ENCODE measurements at places on chromosomes 4 and X. TPM values are rescaled to one million over a fixed set of nuclear protein-coding genes. Genes with fewer than 3 reads are reported as not detected.

Gene FRAS1
- 3.1 TPM for total RNA-seq

Gene FAM149A
- 1.1 TPM for total RNA-seq

Gene PDGFC
- total RNA-seq: 1.8 TPM

Gene ARHGAP6
- 0.03 TPM for total RNA-seq

Gene MORC4
- 40.2 TPM for total RNA-seq

Gene PROM1
- not detected for total RNA-seq

Gene NAP1L3
- 0.43 TPM for total RNA-seq

Gene RAB9B
- not detected for total RNA-seq

Gene TMEM154
- 0.07 TPM for total RNA-seq

Gene PLAC8
- 1.3 TPM for total RNA-seq

Gene EGF
- total RNA-seq: 0.13 TPM

Gene PPARGC1A
- total RNA-seq: 0.05 TPM

Gene FAM114A1
- 24.2 TPM for total RNA-seq

Gene INTS12
- total RNA-seq: 19.0 TPM

Gene NONO
- 385 TPM for total RNA-seq

Gene SPANXN3
- not detected for total RNA-seq

Gene PARM1
- total RNA-seq: 0.62 TPM

Gene SCRG1
- not detected for total RNA-seq

Gene CT47B1
- not detected for total RNA-seq

Gene TCEAL6
- not detected for total RNA-seq

Gene MAGEA2
- not detected for total RNA-seq

Gene GLUD2
- 2.6 TPM for total RNA-seq

Gene UGT2A1
- total RNA-seq: not detected

Gene MAOB
- total RNA-seq: 0.27 TPM

Gene RRH
- total RNA-seq: not detected

Gene TMPRSS11E
- total RNA-seq: not detected

Gene STARD8
- total RNA-seq: 1.6 TPM

Gene CLDN22
- total RNA-seq: not detected

Gene GAB3
- total RNA-seq: 0.28 TPM

Gene GPC4
- total RNA-seq: not detected

Gene LONRF3
- total RNA-seq: 3.3 TPM

Gene BTC
- 1.4 TPM for total RNA-seq

Data from A549 treated with CpdA at 1 μM for 4 hours (cell line).